Activated naive CD8-positive, alpha-beta T cell treated with anti-CD3 and anti-CD28 coated beads, Interleukin-2, amount 50 U/mL, for 16 hours (primary cell): ENCODE measurements at places on chromosomes 12 and 14.

DNA sequence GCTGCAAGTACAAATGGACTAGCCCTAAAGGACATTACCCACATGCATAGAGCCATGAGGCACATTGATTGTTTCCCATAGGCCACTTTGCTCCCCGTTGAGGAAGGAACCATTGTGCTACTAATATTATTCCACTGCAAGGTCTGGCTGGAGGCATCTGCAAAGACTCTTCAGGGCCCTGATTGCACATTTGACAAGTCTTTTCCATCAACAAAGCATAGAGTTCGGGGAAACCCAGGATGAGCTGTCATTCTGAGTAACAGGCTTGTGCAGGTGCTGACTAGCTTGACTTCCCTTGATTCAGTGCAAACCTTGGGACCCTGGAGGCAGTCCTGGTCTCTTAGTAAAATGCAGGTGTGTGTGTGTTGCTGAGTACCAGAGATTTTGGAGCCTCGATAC lies 73.8 kb downstream of the SUSD6 start:
- peak; percentile 51 for DNase-seq

DNA sequence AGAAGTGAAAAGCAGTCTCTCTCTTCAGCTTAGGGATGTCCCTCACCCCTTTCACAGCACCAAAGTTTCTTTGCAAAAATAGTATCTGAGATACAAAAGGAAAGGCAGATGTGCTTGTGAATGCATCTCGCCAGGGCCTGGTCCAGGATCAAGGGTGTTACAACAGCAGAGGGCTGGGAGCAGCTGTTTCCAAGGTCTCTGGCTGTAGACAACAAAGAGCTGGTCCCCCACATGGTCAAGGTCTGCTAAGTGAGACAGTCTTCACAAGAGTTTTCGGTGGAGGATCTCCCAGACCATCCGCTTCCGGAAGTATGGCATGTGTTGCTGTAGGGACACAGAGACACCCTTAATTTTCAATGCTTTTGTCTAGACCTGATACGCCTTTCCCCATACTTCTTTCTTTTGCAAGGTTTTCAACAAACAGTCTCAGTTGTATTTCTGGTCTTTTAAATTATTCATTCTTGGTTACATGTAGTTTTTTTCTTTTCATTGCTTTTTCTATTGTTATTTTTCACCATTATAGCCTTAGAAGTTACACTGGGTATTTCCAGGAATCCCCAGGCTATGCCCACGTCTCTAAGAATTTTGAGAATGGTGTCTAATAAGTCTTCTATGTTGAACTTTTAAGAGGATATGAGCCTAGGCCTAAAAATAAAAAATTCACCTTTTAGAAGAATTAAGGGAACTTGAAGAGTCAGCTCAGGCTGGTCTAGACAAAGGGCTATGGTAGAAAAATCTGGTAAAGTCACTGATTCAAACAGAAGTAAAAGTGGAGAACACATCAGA lies 41.0 kb upstream of the COL2A1 start:
- no peak for DNase-seq

DNA sequence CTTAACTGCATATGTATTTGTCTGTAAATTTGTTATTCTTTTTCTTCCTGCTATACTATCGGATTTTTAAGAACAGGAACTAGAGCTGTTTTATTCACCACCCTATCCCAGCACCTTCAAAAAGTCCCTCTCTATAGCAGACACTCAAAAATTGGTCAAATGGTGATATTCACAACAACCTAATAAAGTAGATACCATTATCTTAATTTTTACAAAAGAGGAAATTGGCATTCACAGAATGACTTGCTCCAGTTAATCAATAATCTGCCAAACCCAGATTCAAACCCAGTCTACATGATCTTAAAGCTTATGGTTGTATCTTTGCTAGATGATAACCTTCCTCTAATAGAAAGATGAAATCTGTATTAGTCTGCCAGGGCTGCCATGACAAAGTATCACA lies 426.6 kb downstream of the EGLN3 start:
- DNase-seq: no peak

DNA sequence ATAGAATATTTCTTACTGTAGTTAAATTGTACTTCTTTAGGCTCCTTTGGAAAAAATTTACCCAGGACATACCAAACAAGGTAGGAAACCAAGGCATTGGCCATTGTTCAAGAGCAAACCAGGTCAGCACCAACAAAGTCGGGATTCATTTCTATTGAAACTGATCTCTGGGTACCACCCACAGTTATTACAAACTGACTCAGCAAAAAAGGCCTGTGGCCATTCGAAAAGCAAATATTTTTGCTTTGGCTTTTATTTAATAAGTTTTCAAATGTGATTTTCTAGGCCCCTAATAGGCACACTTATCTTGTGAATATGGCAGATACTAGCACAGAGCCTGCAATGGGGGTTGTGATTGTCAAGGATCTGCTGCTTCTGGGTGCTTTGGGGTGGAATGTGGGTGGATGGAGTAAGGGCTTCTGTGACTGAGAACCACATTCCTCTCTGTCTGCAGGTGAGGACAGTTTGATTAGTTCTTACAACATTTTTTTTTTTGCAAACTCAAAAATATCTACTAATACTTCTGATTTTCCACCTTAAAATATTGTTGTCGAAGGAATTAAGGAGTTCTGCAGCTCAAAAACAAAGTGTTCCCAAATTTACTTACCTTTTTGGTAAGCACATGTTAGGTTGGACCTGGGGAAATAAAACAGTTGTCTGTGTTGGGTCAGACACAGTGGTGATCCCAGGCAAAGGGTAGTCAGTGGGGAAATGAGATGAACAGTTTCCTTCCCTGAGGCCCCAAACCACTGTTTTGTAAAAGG lies 45.1 kb downstream of the FLRT2 start:
- DNase-seq: no peak

- DNase-seq: no peak
These were observed 188.4 kb downstream of the GPHN start for GRCh38 chr14:66696326-66696725.

DNA sequence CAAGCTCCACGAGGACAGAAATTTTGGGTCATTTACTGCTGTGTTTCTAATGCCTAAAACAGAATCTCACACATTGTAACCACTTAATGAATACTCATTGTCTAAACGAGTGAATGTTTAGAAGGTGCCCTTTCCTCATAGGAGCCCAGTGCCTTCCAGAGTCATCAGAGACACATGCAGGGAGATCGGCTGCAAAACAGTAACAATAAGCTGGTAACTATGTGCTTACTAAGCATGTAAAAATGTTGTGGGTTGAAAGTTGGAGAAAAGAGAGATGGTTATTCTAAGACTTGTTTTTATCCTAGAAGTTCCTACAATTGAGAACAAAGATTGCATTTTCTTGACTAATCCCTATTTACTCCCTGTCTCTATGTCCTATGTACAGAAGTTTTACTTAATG lies 7.4 kb downstream of the TESPA1 start:
- DNase-seq: no peak

GRCh38 chr12:64064240-64064639 lies 157.9 kb downstream of the KICS2 start:
- DNase-seq: no peak
